ENCODE measurements at places on chromosomes 11 and 22. TPM values are rescaled to one million over a fixed set of nuclear protein-coding genes. Genes with fewer than 3 reads are reported as not detected.

DNA sequence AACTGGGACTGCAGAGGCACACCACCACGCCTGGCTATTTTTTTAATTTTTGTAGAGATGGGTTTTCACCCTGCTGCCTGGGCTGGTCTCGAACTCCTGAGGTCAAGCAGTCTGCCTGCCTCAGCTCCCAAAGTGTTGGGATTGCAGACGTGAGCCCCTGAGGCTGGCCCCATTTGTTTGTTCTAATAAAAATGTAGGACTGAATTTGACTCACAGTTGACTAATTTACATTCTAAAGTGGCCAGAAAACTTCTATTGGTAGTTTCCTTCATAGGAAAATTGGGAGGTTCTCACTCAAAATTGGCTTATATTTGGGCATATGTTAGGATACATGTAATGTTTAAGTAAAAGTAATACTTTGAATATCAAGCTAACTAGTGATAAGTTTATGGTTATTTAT is 35.0 kb downstream of the PPFIA1 start:
- DNase-seq = no peak

The CCDC34 gene
- total RNA-seq = 24.6 TPM

DNA sequence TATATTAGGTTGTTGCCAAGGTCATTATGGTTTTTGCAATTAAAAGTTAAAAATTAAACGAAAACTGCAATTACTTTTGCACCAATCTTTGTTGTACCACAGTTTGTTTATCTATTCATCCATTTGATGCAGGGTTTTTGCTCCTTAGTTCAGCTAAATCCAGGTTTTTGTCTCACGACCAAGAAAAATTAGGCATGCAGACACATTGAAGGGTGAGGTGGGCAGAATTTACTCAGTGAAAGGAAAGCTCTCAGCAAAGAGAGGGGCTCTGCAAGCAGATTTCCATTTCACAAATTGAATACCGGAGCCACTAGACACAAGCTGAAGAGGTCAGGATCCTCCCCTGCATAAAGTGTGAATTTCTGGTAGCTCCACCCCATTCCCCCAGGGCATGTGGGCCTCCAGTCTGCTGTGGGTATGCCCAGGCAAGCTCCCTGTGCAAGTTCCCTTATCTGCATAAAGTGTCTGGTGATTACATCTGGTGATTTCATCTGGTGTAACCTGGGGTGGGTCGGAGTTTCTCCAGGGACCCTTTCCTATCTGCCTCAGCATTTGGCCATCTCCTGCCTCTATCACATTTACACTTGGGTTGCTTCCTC is 33.3 kb downstream of the APOL6 start:
- DNase-seq = no peak

- DNase-seq = no peak
These were observed 46.8 kb downstream of the PAMR1 start for GRCh38 chr11:35478471-35479091.

DNA sequence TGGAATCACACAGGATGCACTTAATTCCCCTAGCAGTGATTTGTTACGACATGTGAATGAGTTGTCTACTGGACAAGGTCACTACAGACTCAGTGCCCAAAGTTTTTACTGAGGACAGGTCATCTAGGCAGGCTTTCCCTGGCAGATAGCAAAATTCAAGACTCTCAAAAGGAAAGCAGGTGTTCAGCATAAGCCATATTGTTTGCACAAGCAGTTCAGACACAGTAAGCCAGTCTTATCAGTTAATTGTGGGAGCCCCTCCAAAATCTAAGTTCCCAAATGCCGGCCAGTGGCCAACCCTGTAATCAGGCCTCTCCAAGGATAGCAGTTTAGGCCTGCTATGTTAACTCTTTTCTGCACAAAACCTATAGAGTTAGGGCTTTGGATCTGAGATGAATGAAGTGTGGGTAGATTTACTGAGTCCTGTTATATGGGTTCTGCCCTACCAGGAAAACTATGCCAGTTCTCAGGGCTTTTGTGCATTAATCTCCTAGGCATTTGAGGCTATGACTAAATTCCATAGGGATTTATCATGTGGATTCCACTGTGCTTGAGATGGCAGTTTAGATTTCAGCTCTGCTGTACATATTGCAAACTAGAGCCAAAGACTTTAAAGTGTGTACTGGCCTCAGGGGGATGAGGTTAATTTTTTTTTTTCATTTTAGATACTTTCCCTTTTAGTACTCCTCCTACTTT is 4.8 kb upstream of the ARHGEF12 start:
- no peak for DNase-seq

The SLC22A25 gene
- total RNA-seq = not detected

The UCP3 gene
- total RNA-seq = 0.73 TPM
